ENCODE measurements at places on chromosomes 7 and 10.

GRCh38 chr7:112487457-112488263, 6.9 kb downstream of the LSMEM1 start:
- no peak for DNase-seq

GRCh38 chr10:75688506-75689300, 257.3 kb downstream of the LRMDA start:
- no peak for DNase-seq

DNA sequence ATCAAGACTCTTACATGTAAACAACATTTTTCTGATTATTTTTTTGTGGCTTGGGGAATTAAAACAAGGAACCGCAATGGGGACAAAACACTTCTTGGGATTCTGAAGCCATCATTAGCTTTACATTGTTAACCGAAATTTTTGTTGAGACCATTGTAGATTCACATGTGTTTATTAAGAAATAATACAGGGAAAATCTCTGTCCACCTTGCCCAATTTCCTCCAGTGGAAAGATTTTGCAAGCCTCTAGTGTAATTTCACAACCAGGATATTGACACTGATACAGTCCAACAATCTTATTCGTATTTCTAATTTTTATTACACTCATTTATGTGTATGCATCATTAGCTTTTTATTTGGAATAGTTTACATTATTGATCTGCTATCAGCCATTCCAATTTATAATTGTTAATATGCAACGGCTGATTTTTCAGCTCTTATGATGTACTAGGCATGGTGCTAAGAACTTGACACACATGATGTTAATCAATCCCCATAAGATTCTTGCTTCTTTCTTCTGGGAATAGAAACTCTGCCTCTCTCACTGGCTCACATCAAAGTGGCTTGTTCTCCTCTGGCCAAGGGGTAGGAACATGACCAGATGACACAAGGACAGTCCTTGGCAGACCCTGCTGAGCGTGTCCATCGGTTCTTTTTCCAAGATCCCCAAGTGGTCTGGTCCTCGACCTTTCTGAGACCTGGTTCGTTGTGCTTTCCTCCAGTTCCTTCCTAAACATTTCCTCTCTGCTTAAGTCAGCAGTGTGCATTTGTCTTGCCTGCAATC, 137.6 kb downstream of the ADAM12 start:
- no peak for DNase-seq

GRCh38 chr10:93054486-93054885, 6.1 kb upstream of the CYP26C1 start:
- no peak for DNase-seq

Measured in fibroblast of upper back skin (primary cell).